ENCODE measurements at places on chromosomes 5 and 9. TPM values are rescaled to one million over a fixed set of nuclear protein-coding genes. Genes with fewer than 3 reads are reported as not detected.

The N4BP3 gene
- polyA plus RNA-seq, result 5.0 TPM

The TLR4 gene
- polyA plus RNA-seq, result 9.4 TPM

The SPATA31D4 gene
- not detected for polyA plus RNA-seq

The MSANTD3 gene
- 19.4 TPM for polyA plus RNA-seq

The GMCL2 gene
- not detected for polyA plus RNA-seq

The MARVELD2 gene
- 33.7 TPM for polyA plus RNA-seq

The KCNIP1 gene
- polyA plus RNA-seq, result 10.2 TPM

The HTR1A gene
- polyA plus RNA-seq, result not detected

The SV2C gene
- polyA plus RNA-seq, result 0.21 TPM

The OR1J2 gene
- polyA plus RNA-seq, result not detected

The CCL21 gene
- 10.1 TPM for polyA plus RNA-seq

The NRARP gene
- 9.7 TPM for polyA plus RNA-seq

The DMRT3 gene
- 2.2 TPM for polyA plus RNA-seq

The C9orf153 gene
- 0.10 TPM for polyA plus RNA-seq

The CTXN3 gene
- not detected for polyA plus RNA-seq

The MARCOL gene
- polyA plus RNA-seq, result not detected

The C6 gene
- polyA plus RNA-seq, result 1.0 TPM

The SLCO4C1 gene
- polyA plus RNA-seq, result 32.4 TPM

The PCDHGA7 gene
- 2.5 TPM for polyA plus RNA-seq

The RASGRF2 gene
- polyA plus RNA-seq, result 2.1 TPM

The OTULINL gene
- polyA plus RNA-seq, result 10.6 TPM

The SPOCK1 gene
- polyA plus RNA-seq, result 9.5 TPM

The DBH gene
- 1.4 TPM for polyA plus RNA-seq
